ENCODE measurements at places on chromosomes 1 and 21. TPM values are rescaled to one million over a fixed set of nuclear protein-coding genes. Genes with fewer than 3 reads are reported as not detected.
A peak's percentile ranks its signal among the peaks of the same experiment; 100 is the strongest.

CD34 gene
- total RNA-seq, result under 0.01 TPM

PANK4 gene
- 15.2 TPM for total RNA-seq

OLIG1 gene
- not detected for total RNA-seq

APCS gene
- not detected for total RNA-seq

IQGAP3 gene
- total RNA-seq, result 3.5 TPM

DNAJC28 gene
- total RNA-seq, result 4.0 TPM

ATP6V0B gene
- 81.9 TPM for total RNA-seq

RNU1-3 gene
- total RNA-seq, result under 0.01 TPM

GRCh38 chr21:34545079-34545884, 33.3 kb upstream of the KCNE1 start:
- H3K4me1 ChIP-seq, result peaks cover 30% of the 10 kb centered on the region
- peak overlapping the region; percentile 93 for H3K27ac ChIP-seq
- peak overlapping the region; percentile 52 for H3K4me3 ChIP-seq
- H3K27me3 ChIP-seq, result no peaks in the 10 kb centered on the region
- H3K36me3 ChIP-seq, result no peaks in the 10 kb centered on the region
- DNase-seq, result peak; percentile 78

DNA sequence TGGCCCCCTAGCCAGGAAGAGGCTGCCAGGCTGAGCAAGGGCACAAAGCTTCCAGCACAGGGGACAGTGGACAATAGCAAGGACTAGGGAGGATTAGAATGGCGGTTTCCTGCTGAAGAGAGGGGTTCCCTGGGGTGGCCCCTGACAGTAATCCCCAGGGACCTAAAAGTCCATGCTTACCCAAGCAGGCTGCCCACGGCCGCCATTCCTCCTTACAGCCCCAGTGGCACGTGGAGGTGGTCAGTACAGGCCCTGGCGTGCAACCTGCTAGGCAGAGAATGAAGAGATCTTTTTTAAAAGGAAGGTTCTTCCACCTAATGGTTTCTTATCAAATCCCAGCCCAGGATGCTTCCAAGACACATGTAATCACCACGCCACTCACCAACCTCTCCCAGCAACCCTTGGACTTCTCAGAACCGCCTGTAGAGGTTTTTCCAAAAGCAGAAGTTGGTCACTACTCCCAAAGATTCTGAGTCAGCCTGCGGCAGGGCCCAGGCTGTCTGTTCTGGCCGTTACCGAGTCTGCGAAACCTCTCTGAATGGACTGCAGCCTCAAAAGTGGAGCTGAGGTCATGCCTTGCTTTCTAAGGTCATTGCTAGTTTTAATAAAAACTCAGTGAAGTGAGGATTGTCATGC, 926 bp downstream of the MRPL55 start:
- H3K27ac ChIP-seq, result peak overlapping the region; percentile 94
- H3K4me3 ChIP-seq, result peak overlapping the region; percentile 100
- H3K27me3 ChIP-seq, result no peaks in the 10 kb centered on the region
- peaks cover 26% of the 10 kb centered on the region for H3K4me1 ChIP-seq

DNA sequence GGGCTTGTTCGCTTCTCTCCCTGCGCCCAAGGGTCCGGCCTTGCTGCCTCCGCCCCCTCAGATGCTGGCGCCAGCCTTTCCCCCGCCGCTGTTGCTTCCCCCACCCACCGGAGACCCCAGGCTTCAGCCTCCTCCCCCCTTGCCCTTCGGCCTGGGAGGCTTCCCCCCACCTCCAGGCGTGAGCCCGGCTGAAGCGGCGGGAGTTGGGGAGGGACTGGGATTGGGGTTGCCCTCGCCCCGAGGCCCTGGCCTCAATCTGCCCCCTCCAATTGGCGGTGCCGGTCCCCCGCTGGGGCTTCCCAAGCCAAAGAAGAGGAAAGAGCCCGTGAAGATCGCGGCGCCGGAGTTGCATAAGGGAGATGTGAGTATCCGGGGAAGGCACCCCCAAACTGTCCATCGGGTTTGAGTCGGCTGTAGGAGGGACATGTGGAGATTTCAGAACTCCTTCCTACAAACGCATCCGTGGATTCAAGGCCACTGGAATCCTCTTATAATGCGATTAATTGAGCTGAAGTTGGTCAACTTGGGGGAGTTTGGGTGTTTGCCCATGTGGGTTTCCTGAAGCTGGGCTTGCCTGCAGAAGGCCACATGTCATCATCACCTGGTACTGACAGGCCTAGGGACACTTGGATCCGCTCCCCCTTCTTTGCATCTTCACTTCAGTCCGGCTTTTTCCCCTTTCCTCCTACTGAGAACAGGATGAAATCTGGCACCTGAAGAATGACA, 707 bp downstream of the PRCC start:
- no peaks in the 10 kb centered on the region for H3K27me3 ChIP-seq
- H3K27ac ChIP-seq, result peak overlapping the region; percentile 88
- peaks cover 23% of the 10 kb centered on the region for H3K4me1 ChIP-seq
- H3K36me3 ChIP-seq, result peaks cover 7% of the 10 kb centered on the region
- DNase-seq, result no peak

GRCh38 chr21:40686526-40686925, 160.4 kb downstream of the DSCAM start:
- no peaks in the 10 kb centered on the region for H3K27me3 ChIP-seq
- DNase-seq, result no peak
- H3K4me1 ChIP-seq, result no peaks in the 10 kb centered on the region
- no peak overlapping the region for H3K4me3 ChIP-seq
- H3K36me3 ChIP-seq, result no peaks in the 10 kb centered on the region

GRCh38 chr1:72851597-72851996, 569.3 kb upstream of the NEGR1 start:
- H3K36me3 ChIP-seq, result no peaks in the 10 kb centered on the region
- no peak for DNase-seq
- H3K4me1 ChIP-seq, result no peaks in the 10 kb centered on the region
- H3K27ac ChIP-seq, result no peak overlapping the region
- no peak overlapping the region for H3K4me3 ChIP-seq

- peak overlapping the region; percentile 71 for H3K27ac ChIP-seq
- H3K4me1 ChIP-seq, result no peaks in the 10 kb centered on the region
- H3K27me3 ChIP-seq, result no peaks in the 10 kb centered on the region
- DNase-seq, result no peak
- H3K4me3 ChIP-seq, result peak overlapping the region; percentile 58
These were observed 516.6 kb upstream of the RGS18 start for GRCh38 chr1:191641420-191642260.

DNA sequence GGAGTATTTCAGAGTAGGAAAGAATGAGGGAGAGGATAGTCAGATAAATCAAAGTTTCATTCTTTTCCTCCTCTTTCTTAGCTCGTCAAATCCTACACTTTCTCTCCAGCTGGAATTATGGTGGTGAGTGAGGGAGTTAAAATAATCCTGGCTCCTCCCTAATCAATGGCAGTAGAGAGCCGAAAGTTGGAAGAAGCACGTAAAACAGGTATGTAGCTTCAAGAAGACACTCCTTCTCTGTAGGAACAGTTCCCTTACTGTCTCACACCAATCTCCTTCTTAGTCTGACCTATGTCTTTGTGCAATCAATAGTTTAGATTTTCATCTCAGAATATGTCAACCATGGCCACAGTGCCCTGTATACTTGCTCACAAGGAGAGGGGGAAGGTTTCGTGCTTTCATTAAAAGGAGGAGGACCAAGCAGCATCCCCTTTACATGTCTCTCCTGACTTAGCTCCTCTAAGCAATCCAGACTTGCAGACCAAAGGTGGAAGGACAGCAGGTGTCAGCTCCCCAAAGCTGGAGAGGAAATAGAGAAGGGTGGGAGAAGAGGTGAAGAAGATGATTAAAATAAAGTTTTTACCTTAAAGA, 878 bp downstream of the MINDY1 start:
- no peaks in the 10 kb centered on the region for H3K36me3 ChIP-seq
- no peaks in the 10 kb centered on the region for H3K27me3 ChIP-seq
- no peak for DNase-seq

DNA sequence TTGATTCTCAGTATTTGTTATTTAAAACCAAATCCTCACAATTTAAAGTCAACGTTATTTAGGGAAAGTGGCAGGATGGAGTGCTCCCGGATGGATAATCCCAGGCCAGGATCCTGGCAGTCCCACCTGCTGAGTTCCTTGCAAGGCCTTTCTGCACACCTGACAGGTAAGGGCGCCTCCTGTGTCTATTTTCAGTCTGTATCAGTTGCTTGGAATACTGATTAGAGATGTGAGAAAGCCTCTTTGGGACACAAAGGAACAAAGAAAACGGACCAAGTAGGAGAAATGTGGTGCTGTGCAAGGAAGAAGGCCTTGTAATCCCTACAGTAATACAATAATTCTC, 12.2 kb downstream of the STYXL2 start:
- no peak for DNase-seq
- H3K27me3 ChIP-seq, result peaks cover 5% of the 10 kb centered on the region
- no peak overlapping the region for H3K27ac ChIP-seq
- H3K36me3 ChIP-seq, result no peaks in the 10 kb centered on the region
- H3K4me3 ChIP-seq, result no peak overlapping the region

GRCh38 chr21:43917515-43918384, 52.7 kb downstream of the AGPAT3 start:
- no peak overlapping the region for H3K27ac ChIP-seq
- H3K27me3 ChIP-seq, result no peaks in the 10 kb centered on the region

DNA sequence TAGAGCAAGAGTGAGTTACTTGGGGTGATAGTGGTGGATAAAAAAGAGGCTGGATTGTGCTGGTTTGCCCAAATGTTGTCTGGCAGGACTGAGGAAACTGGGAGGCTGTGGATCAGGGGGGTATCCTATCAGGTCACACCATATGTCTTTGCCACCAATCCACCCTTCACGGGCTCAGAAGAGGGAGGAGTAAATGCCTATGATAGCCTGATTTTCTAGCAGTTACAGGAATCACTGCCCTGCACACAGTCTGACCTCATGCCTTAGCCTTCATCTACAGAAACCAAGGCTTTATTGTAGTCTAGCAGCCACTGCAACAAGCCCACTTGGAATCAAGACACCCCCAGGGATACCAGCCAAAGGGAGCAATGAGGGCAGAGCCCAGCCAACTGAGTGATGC, 51.8 kb downstream of the ATP1A1 start:
- no peaks in the 10 kb centered on the region for H3K36me3 ChIP-seq
- no peak overlapping the region for H3K27ac ChIP-seq
- no peaks in the 10 kb centered on the region for H3K4me1 ChIP-seq
- DNase-seq, result no peak

DNA sequence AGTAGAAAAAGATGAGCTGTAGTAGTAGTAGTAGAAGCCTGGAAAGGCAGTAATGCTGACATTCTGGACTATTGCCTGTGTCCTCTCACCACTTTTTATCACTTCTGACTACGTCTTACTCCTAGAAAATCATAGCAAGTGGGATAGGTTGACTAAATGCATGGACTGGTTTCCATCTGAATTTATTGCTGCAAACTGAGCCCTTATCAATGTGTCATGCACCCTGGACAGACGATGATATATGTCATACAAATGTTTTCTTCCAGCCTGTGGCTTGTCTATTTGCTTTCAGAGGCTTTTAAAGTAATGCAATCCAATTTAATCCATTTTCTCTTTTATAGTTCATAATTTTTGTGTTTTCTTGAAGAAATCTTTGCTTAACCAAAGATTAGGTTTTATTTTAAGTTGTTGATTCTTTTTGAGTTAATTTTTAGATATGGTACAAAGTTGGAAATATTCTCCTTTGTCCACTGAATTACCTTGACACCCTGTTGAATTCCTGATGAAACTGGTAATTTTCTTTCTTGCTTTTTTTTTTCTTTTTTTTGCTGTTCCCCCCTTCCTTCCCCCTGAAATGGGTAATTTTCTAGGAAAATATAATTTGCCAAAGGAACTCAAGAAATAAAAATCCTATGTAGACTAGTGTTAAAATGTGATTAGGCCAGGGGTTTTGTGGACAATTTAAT, 47.1 kb downstream of the PHACTR4 start:
- peaks cover 13% of the 10 kb centered on the region for H3K4me1 ChIP-seq
- H3K36me3 ChIP-seq, result no peaks in the 10 kb centered on the region
- H3K27ac ChIP-seq, result peak overlapping the region; percentile 40
- H3K4me3 ChIP-seq, result no peak overlapping the region
- no peak for DNase-seq
- no peaks in the 10 kb centered on the region for H3K27me3 ChIP-seq

DNA sequence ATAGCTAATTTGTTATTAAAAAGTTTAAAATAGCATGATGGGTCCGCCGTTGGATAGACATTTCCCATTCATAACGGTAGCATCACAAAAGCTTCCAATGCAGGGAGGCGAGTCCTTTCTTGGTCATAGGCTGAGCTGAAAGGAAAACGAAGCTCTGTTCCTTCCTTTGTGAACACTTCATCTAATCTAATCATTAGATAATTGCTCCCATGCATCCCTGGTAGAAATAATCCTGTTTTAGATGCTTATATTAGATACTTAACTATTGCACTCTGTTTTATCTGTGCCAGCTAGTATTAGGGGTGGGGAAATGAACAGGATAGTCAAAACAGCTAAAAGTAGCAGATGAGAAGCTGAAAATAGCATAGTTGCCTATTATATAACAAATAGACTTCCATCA, 215.0 kb downstream of the SLC35F3 start:
- no peaks in the 10 kb centered on the region for H3K36me3 ChIP-seq
- H3K4me3 ChIP-seq, result no peak overlapping the region
- peak; percentile 6 for DNase-seq
- no peak overlapping the region for H3K27ac ChIP-seq

GRCh38 chr1:62448221-62448933, 11.5 kb downstream of the USP1 start:
- peaks cover 53% of the 10 kb centered on the region for H3K36me3 ChIP-seq
- no peak overlapping the region for H3K27ac ChIP-seq
- H3K4me3 ChIP-seq, result no peak overlapping the region
- no peaks in the 10 kb centered on the region for H3K4me1 ChIP-seq
- DNase-seq, result no peak
- no peaks in the 10 kb centered on the region for H3K27me3 ChIP-seq

DNA sequence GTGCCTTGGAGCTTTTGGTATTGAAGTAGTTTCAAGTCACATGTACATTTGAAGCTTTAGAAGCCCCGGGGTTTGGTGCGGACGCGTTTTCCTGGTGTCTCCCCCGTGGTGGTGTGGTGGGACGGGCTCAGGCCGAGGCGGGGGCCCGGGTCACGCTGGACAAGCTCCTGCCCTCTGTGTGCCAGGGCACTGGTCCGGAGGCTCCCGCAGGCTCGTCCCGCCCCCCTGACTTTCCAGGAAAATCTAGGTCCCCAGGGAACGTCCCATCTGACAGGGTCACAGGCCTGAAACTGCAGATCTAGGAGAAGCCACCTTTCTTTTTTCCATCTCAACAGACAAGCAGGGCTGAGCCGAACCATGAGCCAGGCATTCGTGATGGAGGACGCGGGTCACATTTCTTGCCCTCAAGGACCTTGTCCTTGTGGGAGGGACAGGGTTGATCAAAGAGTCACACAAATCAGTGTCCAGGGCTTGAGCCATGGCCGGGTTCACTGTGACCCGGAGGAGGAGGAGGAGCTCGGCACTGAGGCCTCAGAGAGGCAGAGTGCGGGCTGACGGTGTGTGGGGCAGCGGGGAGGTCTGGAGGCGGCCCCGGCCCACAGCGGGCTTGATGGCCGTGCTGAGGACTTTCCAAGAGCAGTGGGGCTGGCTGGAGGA, 1.6 kb downstream of the DMRTB1 start:
- DNase-seq, result no peak
- peaks cover 13% of the 10 kb centered on the region for H3K27me3 ChIP-seq
- no peaks in the 10 kb centered on the region for H3K36me3 ChIP-seq
- H3K4me1 ChIP-seq, result no peaks in the 10 kb centered on the region
- no peak overlapping the region for H3K4me3 ChIP-seq

GRCh38 chr1:61241411-61241838, 159.1 kb downstream of the NFIA start:
- peak overlapping the region; percentile 47 for H3K4me3 ChIP-seq
- H3K4me1 ChIP-seq, result peaks cover 8% of the 10 kb centered on the region
- H3K27ac ChIP-seq, result no peak overlapping the region
- no peak for DNase-seq

Measured in osteoblast (primary cell).